ENCODE measurements at places on chromosomes 13 and 19.

DNA sequence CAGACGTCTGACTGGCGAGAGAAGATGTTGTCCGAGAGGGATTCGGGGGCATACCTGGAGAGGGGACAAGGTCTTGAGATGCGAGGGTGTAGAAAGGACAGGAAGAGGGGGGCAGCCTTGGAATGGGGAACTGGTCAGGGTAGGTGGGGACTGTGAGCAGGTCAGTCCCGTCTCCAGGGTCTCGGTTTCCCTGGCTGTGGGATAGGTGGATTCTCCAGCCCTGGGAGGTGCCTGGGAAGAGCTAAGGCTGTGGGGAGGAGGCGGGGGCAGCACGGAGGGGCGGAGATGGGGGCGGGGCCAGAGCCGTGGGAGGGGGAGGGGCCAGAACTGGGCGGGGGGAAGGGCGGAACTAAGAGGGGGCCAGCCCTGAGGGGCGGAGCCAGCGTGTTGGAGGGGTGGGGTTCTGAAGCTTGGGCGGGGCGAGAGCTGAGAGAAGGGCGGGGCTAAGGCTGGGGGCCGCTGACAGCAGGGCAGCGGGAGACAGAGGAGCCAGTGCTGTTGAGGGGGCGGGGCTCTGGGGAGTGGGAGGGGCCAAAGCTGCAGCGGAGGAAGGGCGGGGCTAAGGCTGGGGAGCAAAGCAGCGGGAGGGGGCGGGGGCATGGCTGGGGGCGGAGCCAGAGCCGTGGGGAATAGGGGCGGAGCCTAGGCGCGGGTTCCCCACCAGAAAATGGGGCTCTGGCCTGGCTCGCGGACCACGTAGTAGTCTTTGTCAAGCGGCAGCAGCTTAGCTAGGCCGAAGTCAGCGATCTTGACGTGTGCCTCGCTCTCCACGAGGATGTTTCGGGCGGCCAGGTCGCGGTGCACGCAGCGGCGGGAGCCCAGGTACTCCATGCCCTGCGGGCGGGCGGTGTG is 9.5 kb upstream of the INSL3 start:
- peak; percentile 76 for DNase-seq

GRCh38 chr13:104733427-104733826 is 1667.2 kb upstream of the SLC10A2 start:
- no peak for DNase-seq

DNA sequence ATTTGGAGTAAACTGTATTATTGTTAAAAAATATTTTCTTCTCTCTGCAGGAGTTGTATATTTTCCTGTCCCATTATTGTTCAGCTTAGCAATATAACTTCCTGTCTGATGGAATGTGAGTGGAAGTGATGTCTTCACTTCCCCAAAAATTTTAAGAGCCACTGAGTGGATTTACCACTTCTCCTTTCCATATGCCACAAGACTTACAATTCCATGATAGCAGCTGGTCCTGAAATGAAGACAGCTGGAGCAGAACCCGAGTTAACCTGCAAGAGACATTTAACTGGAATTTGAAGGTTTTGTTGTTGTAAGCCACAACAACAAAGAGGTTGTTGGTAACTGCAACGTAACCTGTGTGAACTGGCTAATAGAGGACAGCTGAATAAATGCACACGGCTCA is 23.4 kb upstream of the TBC1D4 start:
- no peak for DNase-seq

GRCh38 chr19:1438933-1439354 is 748 bp downstream of the RPS15 start:
- DNase-seq: no peak

- no peak for DNase-seq
Observed at GRCh38 chr19:10631874-10632273, 6.5 kb downstream of the SLC44A2 start.

- DNase-seq: no peak
Observed at GRCh38 chr13:49218493-49219051, 1.6 kb upstream of the MLNR start.

- DNase-seq: no peak
Observed at GRCh38 chr19:24142771-24143170, 55.8 kb downstream of the ZNF254 start.

- DNase-seq: no peak
Observed at GRCh38 chr13:48526286-48526685, 6.6 kb downstream of the RCBTB2 start.

DNA sequence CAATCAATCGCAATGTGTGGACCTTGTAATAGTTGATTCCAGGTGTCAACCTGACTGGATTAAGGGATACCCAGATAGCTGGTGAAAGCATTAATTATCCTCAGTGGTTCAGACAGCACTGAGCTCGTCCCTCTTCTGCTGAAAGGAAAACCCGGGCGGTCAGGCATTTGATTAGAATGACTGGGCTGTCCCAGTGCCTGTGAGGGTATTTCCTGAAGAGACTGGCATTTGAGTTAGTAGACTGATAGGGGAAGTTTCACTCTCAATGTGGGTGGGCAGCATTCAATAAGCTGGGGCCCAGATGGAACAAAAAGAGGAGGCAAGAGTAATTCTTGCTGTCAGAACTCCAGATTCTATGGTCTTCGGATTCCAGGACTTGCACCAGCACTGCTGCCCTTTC is 31.9 kb downstream of the KPNA3 start:
- DNase-seq: no peak

GRCh38 chr19:30168760-30169159 is 203.4 kb upstream of the ZNF536 start:
- no peak for DNase-seq

GRCh38 chr13:85501616-85502015 is 297.6 kb downstream of the SLITRK6 start:
- DNase-seq: no peak

DNA sequence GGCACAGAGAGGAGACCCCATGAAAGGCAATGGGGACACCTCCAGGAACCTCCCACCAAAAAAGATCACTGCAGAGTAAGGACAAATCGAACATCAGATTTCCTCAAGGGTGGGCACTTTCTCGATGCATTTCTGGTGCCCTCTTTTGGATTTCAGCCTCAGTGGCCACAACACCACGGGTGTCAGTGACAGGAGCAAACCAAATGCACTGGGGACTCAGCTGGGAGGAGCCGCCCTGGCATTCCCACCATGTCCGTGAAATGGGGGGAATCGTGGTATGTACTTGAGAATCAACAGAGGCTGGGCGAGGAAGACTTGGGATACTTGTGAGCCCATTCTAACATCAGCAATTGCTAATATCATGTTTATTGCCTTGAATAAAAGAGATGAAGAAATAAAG is 16.3 kb downstream of the FAM187B start:
- no peak for DNase-seq

- DNase-seq: no peak
Observed at GRCh38 chr13:109509154-109509900, 277.1 kb downstream of the IRS2 start.

DNA sequence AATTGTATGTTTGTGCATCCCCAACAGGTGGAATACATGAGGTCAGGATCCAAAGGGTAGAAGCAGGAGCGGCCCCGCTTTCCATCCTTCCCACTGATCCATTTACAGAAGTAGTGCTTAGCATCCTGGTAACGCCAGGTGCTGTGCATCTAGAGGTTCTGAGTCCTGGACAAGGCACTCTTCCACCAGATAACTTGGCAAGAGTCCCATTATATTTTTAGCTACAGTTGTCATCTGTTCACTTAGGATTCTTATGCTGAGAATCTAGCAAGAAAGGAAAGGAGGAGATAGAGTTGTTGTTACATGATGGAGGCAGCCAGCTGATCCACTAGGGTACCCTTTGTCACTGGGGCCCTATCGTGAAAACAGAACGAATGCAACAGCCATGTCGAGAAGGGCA is 389.5 kb upstream of the ZNF507 start:
- DNase-seq: no peak
